ENCODE measurements at places on chromosomes 3 and 15.

- no peak for DNase-seq
Observed at GRCh38 chr3:172651936-172652625, 58.8 kb downstream of the NCEH1 start.

DNA sequence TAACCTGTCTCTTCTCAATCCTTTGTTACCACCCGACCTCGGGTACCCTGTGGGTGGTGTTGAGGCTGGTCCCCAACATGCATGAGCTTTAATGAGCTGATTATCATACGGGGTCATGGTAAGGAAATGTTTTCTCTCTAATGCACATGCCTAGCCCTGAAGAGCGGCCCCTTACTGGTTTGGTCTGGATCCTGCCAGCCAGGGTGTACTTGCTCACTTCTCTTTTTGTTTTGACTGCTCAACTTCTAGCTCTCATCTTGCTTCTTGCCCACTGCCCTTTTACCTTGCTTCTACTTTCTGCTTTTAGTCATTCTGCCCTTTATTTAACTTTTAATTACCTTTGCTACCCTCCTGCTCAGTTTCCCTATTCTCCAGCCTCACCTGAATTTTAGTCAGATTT lies 44.3 kb upstream of the ACAD9 start:
- DNase-seq: no peak

DNA sequence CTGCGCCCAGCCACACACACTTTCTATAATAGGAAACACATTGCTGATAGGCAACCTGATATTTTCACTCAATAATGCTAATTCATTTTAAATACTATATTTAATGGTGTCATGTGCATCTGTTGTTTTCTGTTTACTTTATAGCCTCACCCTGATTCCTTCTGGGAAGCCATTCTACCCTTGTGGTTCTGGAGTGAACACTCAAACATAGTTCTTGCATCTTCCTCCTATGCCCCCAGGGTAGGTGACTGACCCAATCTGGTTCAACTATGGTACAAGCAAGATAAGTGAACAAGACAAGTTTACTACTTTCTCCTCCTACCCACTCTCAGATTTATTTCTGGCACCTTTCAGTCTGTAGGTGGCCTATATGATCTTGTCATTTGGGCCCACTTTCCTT lies 4.3 kb upstream of the SCG3 start:
- no peak for DNase-seq

DNA sequence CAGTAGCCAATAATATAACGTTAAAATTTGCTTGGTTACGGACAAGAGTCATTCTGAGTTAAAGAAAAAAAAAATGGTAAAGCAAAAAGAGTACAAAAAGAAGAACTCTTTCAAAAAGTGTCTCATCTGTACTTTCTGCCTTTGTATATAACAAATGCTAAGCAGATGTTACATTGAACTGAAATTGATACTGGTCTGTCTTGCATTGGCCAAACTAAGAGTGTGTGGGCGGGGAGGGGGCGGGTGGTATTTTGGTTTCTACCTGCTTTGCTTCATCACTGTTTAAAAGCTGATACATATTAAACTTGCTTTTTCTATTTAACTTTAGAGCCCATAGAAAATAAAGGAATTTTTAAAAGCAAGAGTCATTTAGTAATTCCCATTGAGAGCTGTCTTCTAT lies 215.0 kb upstream of the THBS1 start:
- no peak for DNase-seq

- DNase-seq: no peak
Observed at GRCh38 chr15:100032358-100033085, 299.3 kb upstream of the LYSMD4 start.

DNA sequence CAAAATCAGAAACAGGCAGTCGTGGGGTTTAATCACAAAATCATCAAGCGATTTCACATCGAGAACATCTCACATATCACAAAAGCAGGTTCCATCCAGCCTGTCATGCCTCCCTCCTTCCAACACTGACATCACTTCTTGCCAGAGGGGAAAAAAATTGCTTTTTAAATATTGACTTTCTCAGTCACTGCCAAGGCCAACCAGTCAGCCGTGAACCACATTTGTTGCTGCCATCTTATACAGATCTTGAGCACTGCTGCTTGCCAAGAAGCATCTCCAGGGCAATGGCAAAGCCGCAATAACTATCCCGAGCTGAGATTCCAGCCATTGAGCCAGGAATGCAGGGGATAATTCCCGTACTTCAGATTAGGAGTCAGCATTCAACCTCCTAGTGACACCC lies 174.6 kb downstream of the ANXA2 start:
- no peak for DNase-seq

GRCh38 chr3:187795207-187795960 lies 50.1 kb upstream of the BCL6 start:
- no peak for DNase-seq

DNA sequence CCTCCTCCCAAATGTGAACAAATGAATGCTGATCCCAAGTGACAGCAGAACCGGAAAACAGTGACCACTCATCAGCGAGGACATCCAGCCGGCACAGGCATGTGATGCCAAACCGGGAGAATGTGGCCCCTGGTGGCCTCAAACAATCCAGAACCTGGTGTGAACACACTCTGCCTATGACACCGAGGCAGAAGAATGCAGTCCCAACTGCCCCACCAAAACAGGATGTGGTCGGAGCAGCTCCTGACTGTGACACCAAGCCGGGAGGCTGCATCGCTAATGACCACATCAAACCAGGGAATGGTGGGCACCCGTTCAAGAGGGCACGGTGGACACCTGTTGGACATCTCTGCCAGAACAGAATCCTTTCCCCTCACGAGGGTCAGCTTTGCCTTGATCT lies 15.4 kb downstream of the SCN5A start:
- no peak for DNase-seq

- DNase-seq: no peak
Observed at GRCh38 chr3:127062926-127063325, 80.0 kb downstream of the PLXNA1 start.

DNA sequence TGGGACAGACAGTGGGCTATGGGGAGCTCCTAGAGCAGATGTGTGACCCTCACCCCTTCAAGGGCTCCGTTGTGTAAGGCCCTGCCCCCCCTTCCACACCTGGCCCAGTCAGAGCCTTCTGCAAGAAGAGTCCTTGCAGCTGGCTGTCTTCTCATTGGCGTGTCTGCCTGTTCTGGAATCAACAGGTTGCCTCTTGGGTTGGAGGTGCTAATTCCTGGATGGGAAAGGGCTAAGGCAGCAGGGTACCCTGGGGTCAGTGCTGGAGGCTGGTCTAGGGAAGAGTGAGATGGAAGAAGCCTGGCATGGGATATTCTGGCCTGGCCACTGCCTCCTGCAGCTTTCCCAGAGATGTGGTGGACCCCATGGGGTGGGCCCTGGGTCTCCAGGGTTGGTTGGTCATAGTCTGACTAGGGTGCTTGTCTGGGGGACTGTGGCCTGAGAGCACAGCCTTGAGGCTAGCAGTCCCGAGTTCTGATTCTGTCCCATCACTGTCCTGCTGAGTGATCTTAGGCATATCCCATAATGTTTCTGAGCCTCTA lies 5.1 kb downstream of the TEX264 start:
- no peak for DNase-seq

DNA sequence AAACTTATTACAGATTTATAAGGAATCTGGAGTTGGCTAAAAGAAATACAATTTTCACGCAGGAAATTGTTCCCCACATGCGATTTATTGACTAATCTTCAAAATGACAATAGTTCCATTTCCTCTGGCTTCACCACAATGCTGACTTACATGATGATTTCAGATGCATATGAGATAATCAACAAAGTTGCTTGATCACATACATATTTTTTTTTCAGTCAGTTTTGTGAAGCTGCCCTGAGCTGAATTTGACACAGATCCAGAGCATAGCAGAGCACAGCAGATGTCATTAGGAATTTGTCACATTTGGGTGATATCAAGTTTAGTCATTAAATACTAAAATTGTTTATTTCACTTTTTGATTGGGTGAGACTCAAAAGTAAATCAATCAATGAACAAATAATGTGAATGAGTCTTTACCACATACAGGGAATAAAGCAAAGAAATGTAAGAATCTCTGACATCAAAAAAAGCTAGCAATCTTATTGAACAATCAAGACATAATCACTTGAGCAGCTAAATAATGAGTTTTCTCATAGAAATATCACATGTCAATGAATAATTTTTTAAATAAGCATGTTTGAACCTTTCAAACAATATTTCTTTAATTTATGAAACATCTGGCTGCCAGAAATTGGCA lies 18.3 kb downstream of the CPB1 start:
- DNase-seq: no peak

GRCh38 chr3:5198313-5198677 lies 10.8 kb downstream of the EDEM1 start:
- DNase-seq: no peak

DNA sequence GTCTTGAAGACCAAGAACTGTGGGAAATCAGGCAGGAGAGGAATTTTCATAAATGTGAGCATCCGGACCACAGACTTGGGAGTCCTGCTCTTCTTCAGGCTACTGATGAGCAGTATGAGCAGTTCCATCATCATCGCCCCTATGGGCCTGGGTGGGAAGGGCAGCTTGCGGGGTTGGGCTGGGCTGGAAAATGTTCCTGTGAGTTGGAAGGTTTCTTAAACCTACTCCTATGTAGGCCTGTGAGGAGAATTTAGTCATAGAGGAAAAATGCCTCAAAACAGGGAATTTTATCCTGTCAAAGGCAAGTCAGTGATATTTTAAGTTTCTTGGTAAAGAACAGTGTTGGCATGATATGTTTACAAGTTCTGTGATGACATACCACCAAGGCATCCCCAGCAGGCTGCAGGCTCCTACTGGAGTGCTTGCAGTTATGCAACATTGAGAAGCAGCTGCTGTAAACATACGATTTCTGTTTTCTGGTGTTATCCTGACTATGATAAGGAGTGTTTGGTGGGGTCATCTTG lies 10.3 kb downstream of the MASP1 start:
- DNase-seq: no peak

DNA sequence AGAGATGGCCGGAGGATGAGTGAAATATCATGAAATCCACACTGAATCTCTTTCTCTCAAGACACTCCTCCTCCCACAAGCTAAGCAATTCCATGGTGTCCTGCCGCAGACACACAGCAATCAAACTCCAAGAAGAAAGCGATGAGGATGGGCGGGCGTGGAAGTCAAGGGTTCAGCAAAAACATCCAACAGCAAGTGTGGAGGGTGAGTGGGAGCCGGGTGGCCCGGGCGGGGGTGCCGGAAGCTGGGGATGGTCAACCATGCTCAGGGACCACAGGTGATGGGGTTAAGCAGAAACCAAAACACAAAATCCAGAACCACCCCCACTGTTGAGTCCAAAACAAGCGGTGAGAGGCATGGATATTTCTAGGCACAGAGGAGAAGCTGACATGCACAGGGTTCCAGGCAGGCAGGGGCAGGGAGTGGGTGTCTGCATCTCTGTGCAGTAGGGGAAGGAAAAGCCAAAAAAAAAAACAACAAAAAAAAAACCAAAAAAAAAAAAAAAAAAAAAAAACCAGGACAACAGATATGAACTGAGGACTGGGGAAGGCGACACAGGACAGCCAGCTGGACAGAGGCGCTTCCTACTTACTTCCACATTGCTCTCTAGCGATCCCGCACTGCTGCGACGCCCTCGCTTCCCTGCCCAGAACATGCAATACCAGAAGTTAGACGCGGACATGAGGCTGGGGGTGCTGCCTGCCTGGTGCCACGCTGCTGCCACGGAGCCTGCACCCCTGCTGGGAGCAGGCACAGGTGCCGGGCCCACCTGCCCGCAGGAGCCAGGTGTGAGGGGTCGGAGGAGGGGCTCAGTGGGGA lies 61.0 kb upstream of the RPL32 start:
- no peak for DNase-seq

DNA sequence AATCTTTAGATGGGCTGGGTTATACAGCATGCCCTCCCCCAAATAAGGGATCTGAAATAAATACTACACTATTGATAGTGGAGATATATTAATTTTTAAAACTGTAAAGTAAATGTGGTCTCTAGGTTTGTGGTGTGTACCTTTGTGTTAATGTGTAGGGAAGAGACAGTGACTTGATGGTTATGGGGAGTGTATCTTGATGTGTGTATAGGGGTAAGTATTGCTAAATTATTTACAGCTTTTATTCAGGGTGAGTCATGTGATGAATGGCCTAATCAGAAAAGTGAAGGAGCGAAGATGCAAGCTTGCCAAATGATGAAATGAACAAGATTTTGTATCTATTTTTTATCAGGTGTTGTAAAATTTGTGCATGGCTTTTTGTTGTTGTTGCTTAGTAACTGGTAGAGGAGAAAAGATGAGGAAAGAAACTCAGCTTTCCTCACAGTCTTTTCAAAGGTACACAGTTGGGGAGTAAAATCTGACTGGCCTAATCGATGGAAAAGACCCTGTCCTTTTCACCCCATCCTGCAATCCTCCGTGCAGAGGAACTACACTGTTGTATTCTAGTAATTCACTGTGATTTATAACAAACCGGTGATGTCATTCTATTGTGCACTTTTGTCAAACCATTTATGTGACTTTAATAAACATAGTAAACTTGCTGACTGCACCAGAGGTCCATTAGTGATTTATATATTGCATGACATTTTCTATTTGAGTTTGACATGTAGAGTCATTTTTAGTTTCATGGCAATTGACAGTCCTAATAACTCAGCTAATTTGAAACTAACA lies 17.7 kb downstream of the FEM1B start:
- DNase-seq: no peak

GRCh38 chr3:8658306-8659212 lies 14.0 kb upstream of the SSUH2 start:
- no peak for DNase-seq

DNA sequence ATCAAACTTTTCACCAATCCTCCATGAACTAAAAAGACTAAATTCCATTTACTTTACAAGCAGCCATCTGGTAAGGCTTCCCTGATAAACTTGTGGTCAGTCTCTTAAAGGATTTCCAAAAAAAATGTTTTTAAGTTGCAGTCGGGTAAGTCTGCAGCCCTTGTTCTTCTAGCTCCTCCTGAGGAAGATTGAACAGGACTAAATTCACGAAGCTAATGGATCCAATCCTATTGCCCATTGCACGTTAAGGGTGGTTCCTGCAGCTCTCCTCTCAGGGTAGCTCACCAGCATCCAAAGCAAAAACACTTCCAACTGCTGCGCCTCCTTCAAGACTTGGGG lies 2.8 kb downstream of the HES1 start:
- no peak for DNase-seq

GRCh38 chr3:64677961-64678716 lies 9.7 kb downstream of the ADAMTS9 start:
- no peak for DNase-seq

DNA sequence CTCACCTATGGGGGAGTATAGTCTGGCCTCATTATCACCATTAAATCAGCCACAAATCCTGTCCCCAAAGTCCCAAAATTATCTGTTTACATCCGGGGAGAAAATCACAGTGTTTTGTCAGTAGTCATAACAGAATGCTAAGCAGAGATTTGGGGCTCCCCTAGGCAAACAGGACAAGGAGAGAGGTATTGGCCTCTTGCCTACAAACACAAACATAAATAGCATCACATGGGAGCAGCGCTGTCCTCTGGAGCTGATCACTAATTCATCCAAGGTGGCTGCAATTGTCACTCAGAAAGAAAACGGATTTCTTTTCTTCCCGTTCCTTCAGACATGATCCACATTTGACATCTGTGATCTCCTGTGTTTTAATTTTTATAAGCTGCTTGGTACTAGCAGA lies 1028.1 kb downstream of the NTRK3 start:
- DNase-seq: no peak
